PC-3 (cell line): ENCODE measurements at places on chromosomes 2 and 18.

DNA sequence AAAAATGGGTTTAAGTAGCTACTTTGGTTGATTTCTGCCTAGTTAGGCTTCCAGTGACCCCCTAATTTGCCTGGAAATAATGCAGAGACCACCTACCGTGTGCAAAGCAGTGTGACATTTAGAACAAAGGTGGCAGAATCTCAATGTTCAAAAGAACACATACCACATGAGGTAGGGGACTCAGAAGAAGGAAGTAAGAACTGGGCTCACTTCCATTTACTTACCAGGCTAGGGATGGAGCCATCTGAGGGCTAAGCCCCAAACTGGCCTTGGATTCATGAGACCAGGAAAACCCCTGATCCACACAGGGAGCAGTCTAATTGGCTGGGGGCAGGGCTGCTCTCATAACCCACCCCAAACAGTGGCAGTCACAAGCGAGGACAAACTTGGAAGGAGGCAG lies 190.7 kb downstream of the NCKAP5 start:
- H3K36me3 ChIP-seq = no peaks in the 10 kb centered on the region
- no peak overlapping the region for H3K27ac ChIP-seq
- no peaks in the 10 kb centered on the region for H3K27me3 ChIP-seq
- H3K4me1 ChIP-seq = no peaks in the 10 kb centered on the region
- H3K4me3 ChIP-seq = no peak overlapping the region

- peak; percentile 92 for DNase-seq
- peaks cover 15% of the 10 kb centered on the region for H3K4me1 ChIP-seq
- peak overlapping the region; percentile 50 for H3K27ac ChIP-seq
- no peaks in the 10 kb centered on the region for H3K36me3 ChIP-seq
Observed at GRCh38 chr2:159600752-159601151, 15.6 kb downstream of the BAZ2B start.

DNA sequence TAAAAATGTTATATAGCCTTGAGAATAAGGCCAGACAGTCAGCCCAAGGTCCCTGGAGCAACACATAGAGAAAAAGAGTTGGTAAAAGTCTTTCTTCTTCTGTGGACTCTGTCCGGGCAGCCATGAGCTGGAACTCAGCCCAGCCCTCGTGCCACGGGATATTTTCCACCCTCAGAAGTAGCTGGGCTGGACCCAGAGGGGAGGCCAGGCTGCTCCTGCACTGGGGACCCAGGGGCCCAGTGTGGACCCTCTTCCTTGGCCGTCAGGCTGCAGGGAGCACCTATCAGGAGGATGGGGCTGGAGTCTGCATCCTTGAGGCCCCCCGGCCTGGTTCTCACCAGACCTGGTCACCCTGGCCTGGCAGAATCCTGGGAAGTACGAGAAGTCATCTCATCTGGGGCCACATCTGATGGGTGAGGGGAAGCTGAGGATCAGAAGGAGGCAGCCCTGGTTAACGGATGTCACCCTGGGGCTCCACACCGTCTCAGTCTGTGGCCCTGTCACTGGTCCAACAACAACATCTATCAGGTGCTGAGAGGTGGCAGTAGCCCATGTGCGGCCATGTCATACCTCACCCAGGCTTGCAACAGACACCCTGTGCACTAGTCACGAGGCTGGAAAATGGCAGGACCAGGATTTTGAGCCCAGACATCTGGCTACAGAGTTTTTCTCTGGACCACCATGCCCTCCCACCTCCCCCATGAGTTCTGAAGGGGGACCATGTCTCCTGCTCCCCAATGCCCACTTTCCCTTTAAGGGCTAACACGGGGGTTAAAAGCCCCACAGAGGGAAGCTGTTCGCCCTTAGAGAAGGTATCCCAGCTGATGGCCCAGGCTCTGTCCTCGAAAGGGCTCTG lies 33.0 kb downstream of the SDC1 start:
- no peak overlapping the region for H3K27ac ChIP-seq
- no peaks in the 10 kb centered on the region for H3K4me1 ChIP-seq
- no peaks in the 10 kb centered on the region for H3K36me3 ChIP-seq

DNA sequence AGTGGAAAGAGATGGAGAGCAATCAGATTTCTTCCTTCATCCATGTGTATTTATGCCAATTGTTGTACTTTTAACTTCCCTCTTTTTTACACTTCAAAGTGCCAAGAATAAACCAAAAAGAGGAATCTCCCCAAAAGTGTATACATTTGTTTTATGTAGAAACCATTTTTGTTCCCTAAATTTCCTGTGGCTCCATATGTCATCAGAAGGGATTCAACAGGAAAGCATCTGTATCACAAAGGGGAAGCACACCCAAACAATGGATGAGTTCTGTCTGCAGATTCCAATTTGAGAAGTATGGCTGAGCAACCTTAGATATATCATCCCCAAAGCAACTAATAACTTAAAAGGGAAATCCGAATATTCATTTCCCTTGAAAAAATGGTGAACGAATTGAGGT lies 275.0 kb downstream of the MREG start:
- H3K27ac ChIP-seq = no peak overlapping the region
- no peak overlapping the region for H3K4me3 ChIP-seq
- no peaks in the 10 kb centered on the region for H3K27me3 ChIP-seq
- no peaks in the 10 kb centered on the region for H3K36me3 ChIP-seq
- DNase-seq = no peak
- peaks cover 11% of the 10 kb centered on the region for H3K4me1 ChIP-seq

GRCh38 chr2:137951586-137951985 lies 12.7 kb upstream of the HNMT start:
- no peaks in the 10 kb centered on the region for H3K4me1 ChIP-seq
- no peak for DNase-seq
- no peaks in the 10 kb centered on the region for H3K27me3 ChIP-seq
- no peaks in the 10 kb centered on the region for H3K36me3 ChIP-seq

- H3K27me3 ChIP-seq = no peaks in the 10 kb centered on the region
- no peak for DNase-seq
- H3K27ac ChIP-seq = no peak overlapping the region
- no peak overlapping the region for H3K4me3 ChIP-seq
Observed at GRCh38 chr2:239309398-239310245, 91.2 kb downstream of the HDAC4 start.

- no peaks in the 10 kb centered on the region for H3K27me3 ChIP-seq
- H3K36me3 ChIP-seq = no peaks in the 10 kb centered on the region
- H3K27ac ChIP-seq = no peak overlapping the region
- peak; percentile 9 for DNase-seq
- no peak overlapping the region for H3K4me3 ChIP-seq
Observed at GRCh38 chr2:25844089-25844488, 34.2 kb downstream of the ASXL2 start.

DNA sequence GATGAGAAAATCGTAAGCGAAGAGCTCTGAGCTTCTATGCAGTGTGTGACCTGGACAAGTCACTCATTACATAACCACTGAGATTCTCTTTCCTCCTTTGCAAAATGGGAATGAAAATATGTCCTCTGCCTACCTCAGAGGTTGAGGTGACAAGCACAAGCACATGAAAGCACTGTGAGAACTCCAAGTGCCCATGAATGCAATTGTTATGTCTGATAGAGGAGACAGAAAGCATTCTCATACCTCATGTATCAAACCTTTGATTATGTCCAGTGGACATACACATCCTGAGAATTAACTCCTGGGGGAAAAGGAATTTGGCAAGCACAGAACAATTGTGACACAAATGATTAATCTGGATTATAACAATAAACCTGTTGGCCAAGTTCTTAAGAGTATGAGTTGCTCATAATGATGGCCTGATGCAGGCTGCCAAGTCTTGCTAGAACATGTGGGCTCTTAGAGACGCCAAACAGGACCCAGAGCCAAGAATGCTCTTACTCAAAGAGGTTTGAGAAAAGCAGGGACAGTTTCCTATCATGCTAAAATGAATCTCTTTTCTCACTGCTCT lies 8.5 kb upstream of the RMDN2 start:
- no peak overlapping the region for H3K4me3 ChIP-seq
- peak overlapping the region; percentile 9 for H3K27ac ChIP-seq
- H3K27me3 ChIP-seq = no peaks in the 10 kb centered on the region
- H3K36me3 ChIP-seq = no peaks in the 10 kb centered on the region

GRCh38 chr2:192148620-192149321 lies 46.0 kb downstream of the TMEFF2 start:
- H3K4me1 ChIP-seq = peaks cover 4% of the 10 kb centered on the region
- no peaks in the 10 kb centered on the region for H3K36me3 ChIP-seq
- H3K27ac ChIP-seq = no peak overlapping the region
- H3K27me3 ChIP-seq = no peaks in the 10 kb centered on the region

DNA sequence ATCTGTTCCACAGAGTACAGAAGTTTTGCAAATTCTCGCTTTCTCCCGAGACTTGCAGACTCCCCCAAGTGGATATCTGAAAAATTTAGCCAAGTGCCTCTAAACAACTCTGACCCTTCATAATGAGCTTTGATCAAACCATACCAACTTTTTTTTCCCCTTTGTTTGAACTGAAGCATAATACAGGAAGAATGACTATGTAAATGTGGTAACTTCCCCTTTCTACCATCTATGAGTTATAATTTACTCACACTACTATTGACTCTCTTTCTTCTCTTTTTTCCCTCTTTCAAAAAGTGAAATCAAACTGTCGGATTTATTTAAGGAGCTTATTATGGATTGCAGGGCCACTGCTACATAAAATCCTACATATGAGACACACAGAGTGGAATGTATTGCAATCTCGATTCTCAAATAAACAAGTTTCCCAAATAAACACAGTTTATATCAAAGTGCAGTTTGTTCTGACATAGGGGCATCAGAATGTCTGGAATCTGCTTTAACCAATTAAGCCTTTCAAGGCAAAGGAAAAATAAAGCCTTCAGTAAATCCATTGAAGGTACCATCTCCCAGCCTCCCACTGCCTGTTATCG lies 1.4 kb upstream of the ZNF804A start:
- no peaks in the 10 kb centered on the region for H3K27me3 ChIP-seq
- peak; percentile 80 for DNase-seq
- peak overlapping the region; percentile 63 for H3K4me3 ChIP-seq
- no peaks in the 10 kb centered on the region for H3K36me3 ChIP-seq
- peaks cover 13% of the 10 kb centered on the region for H3K4me1 ChIP-seq

DNA sequence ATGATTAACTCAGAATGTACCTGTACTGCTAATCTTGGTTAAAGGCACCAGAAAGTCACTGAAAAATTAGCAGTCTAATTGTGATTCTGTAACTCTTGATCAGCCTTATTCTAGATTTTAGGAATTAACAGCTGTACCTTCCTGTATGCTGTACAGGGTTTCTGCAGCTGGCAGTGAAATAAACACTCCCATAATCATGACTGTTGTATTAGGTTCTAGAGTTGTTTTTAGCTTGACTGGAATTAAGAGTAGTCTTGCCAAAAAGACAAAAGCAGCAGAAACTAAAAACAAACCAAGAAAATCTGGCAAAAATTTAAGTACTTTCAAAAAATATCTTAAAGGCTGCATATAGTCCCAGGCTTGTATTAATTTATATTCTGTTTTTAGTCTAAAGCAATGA lies 103.5 kb downstream of the SOS1 start:
- H3K36me3 ChIP-seq = peaks cover 10% of the 10 kb centered on the region; the same call in 1 of the 2 replicates
- H3K27ac ChIP-seq = no peak overlapping the region
- no peak for DNase-seq
- H3K4me1 ChIP-seq = no peaks in the 10 kb centered on the region
- H3K27me3 ChIP-seq = no peaks in the 10 kb centered on the region

DNA sequence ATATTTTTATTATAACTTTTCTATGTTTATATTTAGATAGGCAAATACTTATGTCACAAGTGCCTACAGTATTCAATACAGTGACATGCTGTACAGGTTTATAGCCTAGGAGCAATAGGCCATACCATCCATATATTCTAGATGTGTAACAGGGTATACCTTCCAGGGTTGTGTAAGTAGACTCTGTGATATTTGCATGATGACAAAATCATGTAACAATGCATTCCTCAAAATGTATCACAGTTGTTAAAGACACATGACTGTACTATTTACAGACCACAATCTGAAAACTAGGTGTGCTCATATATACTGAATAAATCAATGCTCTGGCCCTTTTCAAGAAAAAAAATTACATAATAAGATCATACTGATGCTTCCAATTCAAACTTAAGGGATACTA lies 433.2 kb upstream of the RGPD4 start:
- DNase-seq = peak; percentile 58
- H3K4me1 ChIP-seq = no peaks in the 10 kb centered on the region
- H3K27me3 ChIP-seq = peaks cover 22% of the 10 kb centered on the region
- no peak overlapping the region for H3K4me3 ChIP-seq

DNA sequence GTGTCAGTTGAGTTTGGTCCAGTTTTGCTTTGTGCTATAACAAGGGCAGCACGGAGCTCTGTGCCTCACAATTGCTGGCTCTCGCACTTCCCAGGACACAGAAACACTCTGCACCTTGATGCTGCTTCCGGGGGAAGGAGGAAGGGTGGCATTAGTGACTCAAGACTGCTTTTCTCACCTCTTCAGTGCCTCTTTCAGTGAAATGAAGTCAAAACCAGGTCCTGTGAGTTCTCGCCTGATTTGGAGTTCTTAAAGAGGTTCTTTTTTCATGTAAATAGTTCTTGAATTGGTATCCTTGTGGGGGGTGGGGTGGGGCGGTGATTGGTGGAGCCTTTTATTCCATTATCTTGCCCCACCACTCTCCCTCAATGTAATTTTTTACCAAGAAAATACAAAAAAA lies 91.5 kb upstream of the MYT1L start:
- H3K4me1 ChIP-seq = no peaks in the 10 kb centered on the region
- no peaks in the 10 kb centered on the region for H3K36me3 ChIP-seq
- no peak for DNase-seq

GRCh38 chr18:78876868-78877267 lies 102.8 kb upstream of the SALL3 start:
- H3K4me1 ChIP-seq = no peaks in the 10 kb centered on the region
- no peak for DNase-seq
- H3K27me3 ChIP-seq = peaks cover 42% of the 10 kb centered on the region
- H3K27ac ChIP-seq = no peak overlapping the region

GRCh38 chr2:64846177-64846576 lies 143.0 kb upstream of the SLC1A4 start:
- H3K27me3 ChIP-seq = no peaks in the 10 kb centered on the region
- no peak overlapping the region for H3K4me3 ChIP-seq
- no peak for DNase-seq
- no peaks in the 10 kb centered on the region for H3K4me1 ChIP-seq

GRCh38 chr2:137493261-137493660 lies 471.0 kb upstream of the HNMT start:
- DNase-seq = no peak
- no peaks in the 10 kb centered on the region for H3K4me1 ChIP-seq
- peaks cover 67% of the 10 kb centered on the region for H3K27me3 ChIP-seq
- H3K4me3 ChIP-seq = no peak overlapping the region

GRCh38 chr18:25112821-25113434 lies 239.0 kb downstream of the ZNF521 start:
- no peaks in the 10 kb centered on the region for H3K36me3 ChIP-seq
- no peak for DNase-seq
- no peak overlapping the region for H3K27ac ChIP-seq
- no peak overlapping the region for H3K4me3 ChIP-seq

GRCh38 chr2:239265681-239266433 lies 135.0 kb downstream of the HDAC4 start:
- no peaks in the 10 kb centered on the region for H3K27me3 ChIP-seq
- H3K27ac ChIP-seq = no peak overlapping the region
- no peaks in the 10 kb centered on the region for H3K36me3 ChIP-seq
- H3K4me3 ChIP-seq = no peak overlapping the region
- DNase-seq = no peak
- peaks cover 34% of the 10 kb centered on the region for H3K4me1 ChIP-seq

GRCh38 chr18:78160961-78161656 lies 818.5 kb upstream of the SALL3 start:
- no peak overlapping the region for H3K27ac ChIP-seq
- peak; percentile 19 for DNase-seq
- no peaks in the 10 kb centered on the region for H3K4me1 ChIP-seq
- no peak overlapping the region for H3K4me3 ChIP-seq
- peaks cover 11% of the 10 kb centered on the region; the same call in 1 of the 2 replicates for H3K27me3 ChIP-seq

- no peak for DNase-seq
- H3K36me3 ChIP-seq = no peaks in the 10 kb centered on the region
- H3K4me3 ChIP-seq = no peak overlapping the region
- H3K27ac ChIP-seq = no peak overlapping the region
Observed at GRCh38 chr18:78804206-78805030, 175.2 kb upstream of the SALL3 start.
